ENCODE measurements at places on chromosomes 4 and X.

- no peaks in the 10 kb centered on the region for H3K27me3 ChIP-seq
- no peak for DNase-seq
- H3K4me1 ChIP-seq, result peaks cover 3% of the 10 kb centered on the region
- no peak overlapping the region for H3K4me3 ChIP-seq
- no peaks in the 10 kb centered on the region for H3K36me3 ChIP-seq
Measured at GRCh38 chrX:105701310-105702052, 120.9 kb upstream of the NRK start.

DNA sequence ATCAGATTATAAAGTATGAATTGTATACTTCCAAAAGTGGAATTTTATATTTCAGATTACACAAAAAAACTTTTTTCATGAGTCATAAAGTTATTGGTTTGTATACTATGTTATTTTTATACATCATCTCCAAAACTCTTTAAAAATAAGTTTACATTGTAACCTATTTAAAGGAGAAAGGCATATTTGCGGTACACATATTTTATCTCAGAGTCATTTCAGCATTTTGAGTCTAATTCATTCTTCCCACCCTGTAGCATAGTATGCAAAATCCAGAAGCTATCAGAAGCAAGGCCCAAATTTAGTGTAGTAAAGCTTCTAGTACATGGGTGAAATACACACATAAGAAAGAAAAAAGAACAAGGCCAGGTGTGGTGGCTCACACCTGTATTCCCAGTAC lies 80.3 kb downstream of the AWAT2 start:
- no peaks in the 10 kb centered on the region for H3K27me3 ChIP-seq
- H3K4me1 ChIP-seq, result no peaks in the 10 kb centered on the region
- DNase-seq, result no peak
- H3K27ac ChIP-seq, result no peak overlapping the region
- H3K4me3 ChIP-seq, result no peak overlapping the region

GRCh38 chr4:111020961-111021360 lies 398.1 kb upstream of the PITX2 start:
- H3K36me3 ChIP-seq, result no peaks in the 10 kb centered on the region
- H3K27me3 ChIP-seq, result no peaks in the 10 kb centered on the region
- DNase-seq, result no peak
- H3K4me3 ChIP-seq, result no peak overlapping the region
- H3K27ac ChIP-seq, result no peak overlapping the region

DNA sequence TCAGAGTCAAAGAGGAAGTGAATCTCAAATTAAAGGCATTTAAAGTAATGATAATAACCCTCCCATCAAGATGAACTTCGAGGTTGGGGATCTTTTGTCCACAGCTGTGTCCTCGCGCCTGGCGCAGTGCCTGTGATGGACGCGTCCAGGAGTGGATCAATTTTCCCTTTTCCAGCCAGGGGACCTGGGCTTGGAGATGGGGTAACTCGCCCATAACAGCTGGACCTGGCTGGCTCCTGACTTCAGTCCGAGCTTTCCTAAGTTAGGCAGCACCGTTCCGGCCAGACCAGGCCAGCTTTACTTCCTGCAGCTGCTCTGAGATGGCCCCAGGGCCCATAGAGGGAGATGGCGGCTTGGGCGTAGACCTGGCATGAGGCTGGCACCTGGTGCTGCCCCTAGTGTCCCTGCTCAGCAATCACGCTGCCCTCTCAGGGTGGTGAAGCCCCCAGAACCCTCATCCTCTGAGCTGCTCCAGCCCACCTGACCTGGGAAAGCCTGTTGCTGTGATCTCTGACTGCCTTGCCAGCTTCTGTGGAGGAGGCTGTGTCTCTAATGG lies 23.9 kb downstream of the ADRA2C start:
- H3K27ac ChIP-seq, result no peak overlapping the region
- no peaks in the 10 kb centered on the region for H3K27me3 ChIP-seq
- no peaks in the 10 kb centered on the region for H3K4me1 ChIP-seq
- no peak for DNase-seq
- no peaks in the 10 kb centered on the region for H3K36me3 ChIP-seq
- no peak overlapping the region for H3K4me3 ChIP-seq

DNA sequence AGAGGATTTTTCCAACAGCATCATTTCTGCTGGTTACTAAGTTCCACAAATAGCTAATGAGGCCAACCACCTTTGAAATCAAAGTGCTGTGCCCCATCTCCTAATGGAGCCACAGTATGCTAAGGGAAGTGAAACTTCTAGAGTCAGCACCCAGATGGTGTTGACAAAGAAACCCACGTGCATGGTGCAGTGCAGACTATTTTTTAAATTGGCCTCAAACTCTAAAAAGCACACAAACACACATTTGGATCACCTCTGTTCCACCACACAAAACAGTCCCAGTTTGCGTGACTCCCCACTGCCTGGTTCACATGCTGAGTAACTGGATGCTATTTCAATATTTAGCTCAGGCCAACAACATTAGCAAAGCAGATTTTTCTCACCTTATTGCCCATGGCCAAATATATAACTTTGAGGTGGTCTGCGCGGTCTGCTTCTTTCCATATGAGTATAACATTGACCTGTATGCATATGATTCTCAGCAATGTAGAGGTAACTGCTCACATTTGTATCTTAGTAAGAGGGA lies 69.9 kb downstream of the AMELX start:
- no peak overlapping the region for H3K4me3 ChIP-seq
- DNase-seq, result no peak
- no peak overlapping the region for H3K27ac ChIP-seq

- H3K27me3 ChIP-seq, result no peaks in the 10 kb centered on the region
- no peak overlapping the region for H3K27ac ChIP-seq
- no peak overlapping the region for H3K4me3 ChIP-seq
- DNase-seq, result peak; percentile 14
- peaks cover 10% of the 10 kb centered on the region for H3K4me1 ChIP-seq
Measured at GRCh38 chrX:47093248-47093647, 15.0 kb downstream of the RGN start.

- no peaks in the 10 kb centered on the region for H3K36me3 ChIP-seq
- H3K27me3 ChIP-seq, result no peaks in the 10 kb centered on the region
- no peak overlapping the region for H3K4me3 ChIP-seq
- peak overlapping the region; percentile 76 for H3K27ac ChIP-seq
Measured at GRCh38 chr4:74206088-74206825, 48.3 kb downstream of the MTHFD2L start.

GRCh38 chr4:19213388-19213787 lies 1038.3 kb upstream of the SLIT2 start:
- DNase-seq, result no peak
- no peaks in the 10 kb centered on the region for H3K4me1 ChIP-seq
- no peak overlapping the region for H3K4me3 ChIP-seq

DNA sequence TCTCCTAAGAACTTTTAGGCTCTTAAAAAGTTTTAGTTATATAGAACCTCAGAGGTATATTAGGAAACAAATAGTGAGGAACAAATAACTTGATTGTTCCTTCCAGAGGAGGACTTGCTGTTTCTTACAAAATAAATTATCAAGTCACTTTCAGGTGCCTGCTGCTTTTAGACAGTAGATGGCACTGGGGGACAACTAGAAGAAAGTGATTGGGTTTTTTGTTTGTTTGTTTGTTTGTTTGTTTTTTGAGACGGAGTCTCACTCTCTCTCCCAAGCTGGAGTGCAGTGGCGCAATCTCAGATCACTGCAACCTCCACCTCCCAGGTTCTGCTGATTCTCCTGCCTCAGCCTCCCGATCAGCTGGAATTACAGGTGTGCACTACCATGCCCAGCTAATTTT lies 35.4 kb upstream of the CDKL5 start:
- no peak overlapping the region for H3K27ac ChIP-seq
- no peaks in the 10 kb centered on the region for H3K4me1 ChIP-seq
- DNase-seq, result no peak
- no peaks in the 10 kb centered on the region for H3K27me3 ChIP-seq
- no peaks in the 10 kb centered on the region for H3K36me3 ChIP-seq
- no peak overlapping the region for H3K4me3 ChIP-seq

- no peaks in the 10 kb centered on the region for H3K27me3 ChIP-seq
- H3K4me1 ChIP-seq, result no peaks in the 10 kb centered on the region
- DNase-seq, result no peak
- no peak overlapping the region for H3K27ac ChIP-seq
Measured at GRCh38 chrX:136835761-136836160, 44.8 kb downstream of the RBMX start.

GRCh38 chr4:36665985-36666527 lies 384.6 kb downstream of the DTHD1 start:
- no peaks in the 10 kb centered on the region for H3K27me3 ChIP-seq
- no peaks in the 10 kb centered on the region for H3K4me1 ChIP-seq
- no peaks in the 10 kb centered on the region for H3K36me3 ChIP-seq
- H3K27ac ChIP-seq, result no peak overlapping the region
- H3K4me3 ChIP-seq, result no peak overlapping the region

DNA sequence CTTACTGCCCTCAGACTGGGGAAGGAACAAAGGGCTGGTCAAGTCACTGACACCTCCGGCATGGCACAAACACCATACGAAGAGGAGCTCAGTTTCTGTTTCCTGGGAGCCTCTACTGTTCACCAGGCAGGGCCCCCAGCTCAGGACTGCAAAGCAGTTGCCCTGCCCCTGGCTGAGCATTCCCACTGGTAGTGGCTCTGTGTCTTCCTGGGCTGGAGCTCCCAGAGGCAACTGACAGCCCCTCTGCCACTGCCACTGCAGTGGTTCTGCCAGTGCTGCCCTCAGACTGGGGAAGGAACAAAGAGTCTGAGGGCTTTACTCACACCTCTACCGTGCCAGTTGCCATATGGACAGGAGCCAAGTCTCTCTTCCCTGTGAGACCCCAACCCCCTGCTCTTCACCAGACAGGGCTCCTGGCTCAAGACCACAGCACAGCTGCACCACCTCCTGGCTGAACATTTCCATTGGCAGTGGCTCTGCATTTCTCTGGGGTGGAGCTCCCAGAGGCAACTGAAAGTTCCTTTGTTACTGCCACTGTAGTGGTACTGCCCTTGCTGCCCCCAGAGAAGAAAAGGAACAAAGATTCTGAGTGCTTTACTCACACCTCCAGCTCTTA lies 67.9 kb downstream of the SMARCA5 start:
- no peak overlapping the region for H3K4me3 ChIP-seq
- DNase-seq, result peak; percentile 8
- peaks cover 8% of the 10 kb centered on the region for H3K4me1 ChIP-seq
- no peaks in the 10 kb centered on the region for H3K36me3 ChIP-seq
- no peaks in the 10 kb centered on the region for H3K27me3 ChIP-seq
- H3K27ac ChIP-seq, result no peak overlapping the region

- no peak overlapping the region for H3K27ac ChIP-seq
- no peaks in the 10 kb centered on the region for H3K4me1 ChIP-seq
- no peak for DNase-seq
- H3K27me3 ChIP-seq, result no peaks in the 10 kb centered on the region
Measured at GRCh38 chr4:18435781-18436180, 414.2 kb upstream of the LCORL start.

- no peaks in the 10 kb centered on the region for H3K4me1 ChIP-seq
- H3K27ac ChIP-seq, result no peak overlapping the region
- H3K36me3 ChIP-seq, result no peaks in the 10 kb centered on the region
- no peak overlapping the region for H3K4me3 ChIP-seq
Measured at GRCh38 chr4:149549911-149550310, 265.7 kb downstream of the IQCM start.

GRCh38 chr4:131531087-131531486 lies 1618.0 kb upstream of the PCDH10 start:
- H3K27ac ChIP-seq, result no peak overlapping the region
- H3K27me3 ChIP-seq, result no peaks in the 10 kb centered on the region
- H3K4me3 ChIP-seq, result no peak overlapping the region
- no peak for DNase-seq
- no peaks in the 10 kb centered on the region for H3K36me3 ChIP-seq

DNA sequence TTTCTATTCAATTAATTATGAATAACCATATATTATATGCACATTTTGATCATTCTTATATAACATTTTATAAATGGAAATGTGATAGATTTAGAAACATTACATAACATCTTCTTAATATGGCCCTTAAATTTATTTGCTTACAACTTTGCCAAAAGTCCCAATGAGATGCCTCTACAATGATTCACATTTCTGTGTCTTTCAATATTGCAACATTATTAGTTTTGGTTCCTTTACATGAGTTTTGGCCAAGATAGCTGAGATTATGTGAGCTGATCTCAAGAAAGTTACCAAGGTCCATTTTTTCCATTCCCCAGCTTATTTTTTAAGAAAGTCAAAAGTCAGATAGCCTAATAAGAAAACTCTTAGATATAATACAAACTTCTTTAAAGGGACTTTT lies 361.2 kb downstream of the PCDH7 start:
- no peak overlapping the region for H3K4me3 ChIP-seq
- DNase-seq, result no peak
- peaks cover 4% of the 10 kb centered on the region for H3K4me1 ChIP-seq
- no peaks in the 10 kb centered on the region for H3K36me3 ChIP-seq
- no peak overlapping the region for H3K27ac ChIP-seq

GRCh38 chr4:29326816-29327215 lies 1393.4 kb upstream of the PCDH7 start:
- no peak for DNase-seq
- H3K4me1 ChIP-seq, result no peaks in the 10 kb centered on the region
- H3K4me3 ChIP-seq, result no peak overlapping the region
- no peaks in the 10 kb centered on the region for H3K36me3 ChIP-seq
- no peak overlapping the region for H3K27ac ChIP-seq

DNA sequence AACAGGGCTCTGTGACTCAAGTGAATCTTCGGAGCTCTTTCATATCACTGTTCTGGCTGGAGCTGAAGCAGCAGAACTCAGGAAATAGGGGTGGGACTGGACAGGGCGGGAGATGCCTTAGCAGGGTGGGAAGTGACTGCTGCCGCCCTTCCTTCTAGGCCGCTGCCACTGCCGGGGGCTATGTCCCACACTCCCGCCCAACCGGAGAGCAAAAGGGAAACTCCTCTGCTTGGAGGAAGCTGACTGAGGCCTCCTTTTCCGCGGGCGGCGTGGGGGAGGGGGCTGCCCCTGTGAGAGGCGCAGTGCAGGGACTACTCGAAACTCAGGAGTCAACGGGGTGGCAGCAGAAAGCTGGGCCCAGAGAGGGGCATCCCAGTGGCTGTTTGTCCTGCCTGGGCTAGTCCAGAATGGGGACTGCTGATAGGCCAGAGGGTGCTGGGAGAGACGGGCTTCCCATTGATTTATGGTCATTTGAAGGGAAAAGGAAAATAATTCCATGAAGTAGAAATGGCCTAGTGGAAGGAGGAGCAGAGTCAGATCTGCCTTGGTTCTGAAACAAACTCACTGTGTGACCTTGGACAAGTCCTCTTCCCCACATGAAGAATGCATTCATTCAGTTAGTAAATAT lies 36.9 kb downstream of the STARD8 start:
- H3K4me1 ChIP-seq, result no peaks in the 10 kb centered on the region
- DNase-seq, result no peak
- H3K36me3 ChIP-seq, result no peaks in the 10 kb centered on the region
- no peaks in the 10 kb centered on the region for H3K27me3 ChIP-seq

DNA sequence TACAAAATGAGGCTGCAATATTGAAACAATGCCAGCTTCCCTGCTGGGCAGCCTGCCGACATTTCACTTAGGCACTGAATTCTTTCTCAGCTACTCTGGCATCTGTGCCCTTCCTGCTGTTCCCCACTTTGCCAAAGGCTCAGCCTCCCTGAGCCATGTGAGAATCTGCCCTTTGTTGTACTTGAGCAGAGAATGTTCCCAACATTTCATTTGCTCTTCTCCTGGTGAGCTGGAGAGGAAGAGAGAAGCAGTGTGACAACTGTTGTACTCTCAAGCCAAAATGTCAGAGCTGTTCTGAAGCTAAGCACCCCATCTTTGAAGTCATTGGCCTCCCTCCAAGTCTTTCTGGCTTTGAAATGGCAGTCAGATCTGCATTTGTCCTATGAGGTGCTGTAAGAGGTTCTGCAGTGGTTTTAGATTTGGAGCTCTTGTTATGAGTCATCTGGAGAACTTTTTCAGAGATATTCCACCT lies 32.5 kb downstream of the LANCL3 start:
- no peak for DNase-seq
- H3K4me3 ChIP-seq, result no peak overlapping the region
- no peaks in the 10 kb centered on the region for H3K36me3 ChIP-seq
- H3K27me3 ChIP-seq, result no peaks in the 10 kb centered on the region
- H3K4me1 ChIP-seq, result no peaks in the 10 kb centered on the region
